Activated naive CD8-positive, alpha-beta T cell treated with anti-CD3 and anti-CD28 coated beads, Interleukin-2, amount 10 ng/mL, durations not matched to agents 7 days and 5 days (primary cell): ENCODE measurements at places on chromosomes 7 and 10. TPM values are rescaled to one million over a fixed set of nuclear protein-coding genes. Genes with fewer than 3 reads are reported as not detected.
A peak's percentile ranks its signal among the peaks of the same experiment; 100 is the strongest.

The MINDY3 gene
- 23.3 TPM for total RNA-seq

The KCND2 gene
- total RNA-seq, result not detected

DNA sequence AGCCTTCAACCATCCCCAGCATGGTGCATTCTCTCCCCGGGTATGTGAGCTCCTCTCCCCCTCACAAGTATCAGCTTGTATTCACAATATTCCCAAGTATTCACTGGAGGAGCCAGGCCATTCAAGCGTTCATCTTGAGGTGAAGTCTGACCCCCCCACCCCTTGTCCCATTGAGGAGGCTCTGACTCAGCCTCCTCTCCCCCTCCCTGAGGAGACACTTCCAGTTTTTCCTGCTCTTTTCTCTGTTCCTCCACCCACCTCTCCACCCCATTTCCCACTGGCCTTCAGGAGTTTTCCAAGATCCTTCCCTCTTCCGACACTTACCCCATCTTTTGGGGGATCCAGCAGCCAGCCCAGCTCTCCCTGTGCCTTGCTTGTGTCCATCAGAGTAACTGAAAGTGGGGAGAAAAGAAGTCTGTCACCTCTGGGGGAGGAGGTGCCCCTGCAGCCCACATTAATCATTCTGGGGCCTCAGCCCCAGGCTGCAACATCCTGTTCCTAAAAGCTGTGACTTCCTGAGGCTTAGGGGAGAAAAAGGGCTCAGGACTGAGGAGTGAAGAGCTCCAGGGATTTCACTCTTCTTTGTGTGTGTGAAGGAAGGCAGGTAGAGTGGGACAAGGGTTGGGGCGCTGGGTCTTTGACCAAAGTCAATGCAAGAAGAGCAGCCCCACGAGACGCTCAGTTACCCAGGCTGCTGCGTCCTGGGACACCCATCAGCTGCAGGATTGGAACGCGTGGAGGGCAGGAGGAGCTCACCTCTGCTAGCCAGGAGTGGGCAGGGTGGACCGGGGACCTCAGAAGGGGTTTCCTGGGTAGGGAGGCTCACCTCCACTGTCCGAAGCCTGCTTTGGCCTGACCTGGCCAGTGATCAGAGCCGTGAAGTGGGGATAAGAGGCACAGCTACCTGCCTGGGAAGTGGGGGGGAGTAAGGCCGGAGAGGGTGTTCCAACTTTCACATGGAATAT lies 1.1 kb downstream of the EPHA1 start:
- DNase-seq, result peak; percentile 57
- H3K27me3 ChIP-seq, result peaks cover 2% of the 10 kb centered on the region
- H3K4me3 ChIP-seq, result peak overlapping the region; percentile 89
- H3K36me3 ChIP-seq, result peaks cover 11% of the 10 kb centered on the region
- peak overlapping the region; percentile 87 for H3K27ac ChIP-seq

DNA sequence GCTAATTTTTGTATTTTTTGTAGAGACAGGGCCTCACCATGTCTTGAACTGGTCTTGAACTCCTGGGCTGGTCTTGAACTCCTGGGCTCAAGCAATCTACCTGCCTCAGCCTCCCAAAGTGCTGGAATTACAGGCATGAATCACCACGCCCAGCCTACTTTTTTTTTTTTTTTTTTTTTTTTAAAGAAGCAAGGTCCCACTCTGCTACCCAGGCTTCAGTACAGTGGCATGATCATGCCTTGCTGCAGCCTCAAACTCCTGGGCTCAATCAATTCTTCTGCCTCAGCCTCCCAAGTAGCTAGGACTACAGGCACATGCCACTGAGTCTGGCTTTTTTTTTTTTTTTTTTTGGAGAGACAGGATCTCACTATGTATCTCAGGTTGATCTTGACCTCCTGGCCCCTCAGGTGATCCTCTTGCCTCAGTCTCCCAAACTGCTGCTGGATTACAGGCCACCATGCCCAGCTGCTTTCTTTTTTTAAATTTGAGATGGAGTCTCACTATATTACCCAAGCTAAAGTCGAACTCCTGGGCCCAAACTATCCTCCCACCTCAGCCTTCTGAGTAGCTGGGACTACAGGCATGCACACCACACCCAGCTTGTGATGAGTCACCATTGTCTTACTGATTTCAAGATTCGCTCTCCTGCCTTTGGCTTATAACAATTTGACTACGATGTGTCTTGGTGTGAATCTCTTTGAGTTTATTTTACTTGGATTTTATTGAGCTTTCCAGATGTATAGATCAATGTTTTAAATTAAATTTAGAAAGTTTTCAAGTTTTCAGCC lies 9.0 kb downstream of the RPEL1 start:
- H3K4me1 ChIP-seq, result peaks cover 2% of the 10 kb centered on the region
- peaks cover 3% of the 10 kb centered on the region for H3K36me3 ChIP-seq
- no peak overlapping the region for H3K27ac ChIP-seq
- no peak overlapping the region for H3K4me3 ChIP-seq
- peaks cover 4% of the 10 kb centered on the region for H3K27me3 ChIP-seq

- no peaks in the 10 kb centered on the region for H3K36me3 ChIP-seq
- H3K27me3 ChIP-seq, result peaks cover 6% of the 10 kb centered on the region
- H3K27ac ChIP-seq, result no peak overlapping the region
- H3K4me1 ChIP-seq, result no peaks in the 10 kb centered on the region
- no peak overlapping the region for H3K4me3 ChIP-seq
Observed at GRCh38 chr7:159119026-159119741, 25.5 kb downstream of the VIPR2 start.

GRCh38 chr7:86733783-86734182 lies 90.1 kb downstream of the GRM3 start:
- H3K4me1 ChIP-seq, result no peaks in the 10 kb centered on the region
- DNase-seq, result no peak
- no peak overlapping the region for H3K4me3 ChIP-seq
- H3K27ac ChIP-seq, result no peak overlapping the region

- no peaks in the 10 kb centered on the region for H3K36me3 ChIP-seq
- H3K4me1 ChIP-seq, result no peaks in the 10 kb centered on the region
- H3K27me3 ChIP-seq, result no peaks in the 10 kb centered on the region
- no peak overlapping the region for H3K4me3 ChIP-seq
- no peak overlapping the region for H3K27ac ChIP-seq
Observed at GRCh38 chr7:104528142-104528541, 199.7 kb downstream of the LHFPL3 start.
